ENCODE measurements at places on chromosomes 13 and 19. TPM values are rescaled to one million over a fixed set of nuclear protein-coding genes. Genes with fewer than 3 reads are reported as not detected.

The TMEM59L gene
- 0.74 TPM for total RNA-seq

The PINLYP gene
- 9.2 TPM for total RNA-seq

DNA sequence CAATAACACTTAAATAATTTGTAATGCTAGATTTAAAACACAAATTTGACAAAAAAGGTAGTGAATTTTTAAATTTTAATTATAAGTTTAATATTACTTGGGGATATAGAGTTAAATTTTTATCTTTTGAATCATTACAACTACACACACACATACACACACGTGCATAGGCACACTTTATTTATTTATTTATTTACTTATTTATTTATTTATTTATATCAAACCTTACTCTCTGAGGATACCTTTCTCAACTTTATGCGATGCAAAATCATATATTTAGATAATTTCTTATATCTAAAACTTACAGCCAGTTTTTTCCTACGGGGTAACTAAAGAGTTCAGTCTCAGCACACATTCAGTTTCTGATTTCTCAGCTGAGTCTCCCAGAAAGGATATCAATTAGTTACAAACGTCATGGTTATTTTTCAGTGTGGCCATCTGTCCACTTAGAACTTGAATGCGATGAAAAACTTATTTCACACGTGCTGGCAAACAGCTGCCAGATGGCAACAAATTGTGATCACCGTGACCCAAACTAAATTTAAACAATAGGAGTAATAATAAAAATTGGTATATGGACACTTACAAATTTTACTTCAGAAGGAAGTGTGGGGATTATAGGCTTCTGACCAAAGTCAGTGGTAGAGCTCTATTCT is 683.1 kb upstream of the PRR20A start:
- no peak for DNase-seq
- no peaks in the 10 kb centered on the region for H3K27me3 ChIP-seq
- no peaks in the 10 kb centered on the region for H3K4me1 ChIP-seq

DNA sequence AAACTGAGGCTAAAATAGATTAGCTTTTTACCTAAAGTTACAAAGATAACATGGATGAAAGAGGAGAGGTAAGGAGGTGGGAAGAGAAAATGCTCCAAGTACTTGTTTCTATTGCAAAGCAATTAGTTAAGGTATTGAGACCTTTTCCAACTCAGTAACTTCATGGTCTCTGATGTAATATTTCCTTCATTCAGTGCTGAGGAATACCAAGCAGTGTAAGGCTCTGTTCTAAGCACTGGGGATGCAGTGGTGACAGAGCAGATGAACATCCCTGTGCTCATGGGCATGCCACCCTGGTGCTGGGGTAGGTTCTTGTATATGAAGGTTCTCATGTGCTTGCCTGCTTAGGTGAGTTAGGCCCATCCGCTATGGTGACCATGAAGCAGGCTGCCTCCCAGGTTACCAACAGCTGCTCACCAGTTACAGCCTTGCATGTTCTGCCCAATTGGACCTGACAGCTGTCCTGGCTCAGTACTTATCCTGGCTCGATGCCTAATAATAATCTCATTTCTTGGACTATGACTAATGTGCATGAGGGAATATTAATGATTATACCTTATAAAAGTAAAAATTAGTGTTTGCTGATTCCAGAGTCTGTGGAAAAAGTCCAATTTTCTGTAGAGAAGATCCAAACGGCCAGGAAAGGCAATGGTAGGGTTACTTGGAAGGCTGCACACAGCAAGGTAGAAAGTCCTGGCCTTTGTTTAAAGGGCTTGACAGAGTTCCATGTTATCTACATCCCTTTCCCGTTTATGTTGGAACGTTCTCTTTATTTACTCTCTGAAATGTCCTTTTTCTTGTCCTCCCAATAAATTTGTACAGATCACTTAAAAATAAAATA is 48.3 kb downstream of the LATS2 start:
- no peaks in the 10 kb centered on the region for H3K36me3 ChIP-seq
- H3K27me3 ChIP-seq: no peaks in the 10 kb centered on the region
- H3K4me3 ChIP-seq: no peak overlapping the region
- no peak overlapping the region for H3K27ac ChIP-seq

DNA sequence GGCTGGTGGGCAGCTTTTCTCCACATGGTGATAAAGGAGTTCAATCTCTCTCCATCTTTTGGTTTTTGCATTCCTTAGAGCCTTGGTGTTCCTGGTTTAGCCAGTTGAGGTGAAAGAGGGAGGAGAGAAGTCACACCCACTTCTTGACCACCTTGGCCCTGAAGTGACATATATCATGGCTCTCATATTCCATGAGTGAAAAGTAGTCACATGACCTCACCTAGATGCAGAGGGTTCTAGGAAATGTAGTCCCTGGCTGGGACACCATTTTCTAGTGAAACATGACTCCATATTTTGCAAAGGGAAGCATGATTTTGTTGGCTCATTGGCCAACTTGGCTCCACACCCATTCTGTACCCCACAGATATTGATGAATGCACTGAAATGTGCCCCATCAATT is 16.1 kb downstream of the ADGRE1 start:
- no peak overlapping the region for H3K27ac ChIP-seq
- H3K4me3 ChIP-seq: no peak overlapping the region
- H3K4me1 ChIP-seq: no peaks in the 10 kb centered on the region
- H3K27me3 ChIP-seq: no peaks in the 10 kb centered on the region
- no peak for DNase-seq
- H3K36me3 ChIP-seq: no peaks in the 10 kb centered on the region
